ENCODE measurements at places on chromosomes 2 and 18.

GRCh38 chr2:101362316-101362715 lies 25.0 kb downstream of the CREG2 start:
- no peak for DNase-seq

DNA sequence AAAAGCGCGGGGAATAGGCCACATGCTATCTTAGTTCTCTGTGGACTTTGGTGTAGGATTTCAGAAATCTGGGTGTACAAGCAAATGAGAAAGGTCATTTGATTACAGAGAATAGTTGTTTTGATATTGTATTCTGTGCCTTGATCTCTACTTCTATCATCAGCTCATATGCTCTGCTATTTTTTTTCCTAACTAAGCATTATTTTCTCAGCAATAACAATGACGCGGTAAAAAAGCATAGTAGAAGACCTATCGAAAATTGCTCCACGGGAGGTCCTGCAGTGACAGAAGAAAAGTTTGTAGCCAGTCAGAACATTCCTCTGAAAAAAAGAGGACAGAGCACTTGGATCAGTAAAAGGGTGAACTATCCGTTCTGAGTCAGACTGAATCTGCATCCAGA lies 2.8 kb upstream of the SETBP1 start:
- DNase-seq, result no peak

- DNase-seq, result no peak
Measured at GRCh38 chr18:72674710-72675109, 130.6 kb upstream of the CBLN2 start.

- no peak for DNase-seq
Measured at GRCh38 chr2:159936471-159936870, 125.9 kb downstream of the PLA2R1 start.

Data from suppressor macrophage (primary cell).